Activated T-helper 1 cell treated with anti-CD3 and anti-CD28 coated beads, Interleukin-2, amount 50 U/mL, for 16 hours (primary cell): ENCODE measurements at places on chromosomes 7 and 10.

GRCh38 chr7:87083865-87084519, 24.5 kb upstream of the ELAPOR2 start:
- DNase-seq, result no peak

- no peak for DNase-seq
These were observed 374.6 kb downstream of the SUGCT start for GRCh38 chr7:40509287-40509996.

DNA sequence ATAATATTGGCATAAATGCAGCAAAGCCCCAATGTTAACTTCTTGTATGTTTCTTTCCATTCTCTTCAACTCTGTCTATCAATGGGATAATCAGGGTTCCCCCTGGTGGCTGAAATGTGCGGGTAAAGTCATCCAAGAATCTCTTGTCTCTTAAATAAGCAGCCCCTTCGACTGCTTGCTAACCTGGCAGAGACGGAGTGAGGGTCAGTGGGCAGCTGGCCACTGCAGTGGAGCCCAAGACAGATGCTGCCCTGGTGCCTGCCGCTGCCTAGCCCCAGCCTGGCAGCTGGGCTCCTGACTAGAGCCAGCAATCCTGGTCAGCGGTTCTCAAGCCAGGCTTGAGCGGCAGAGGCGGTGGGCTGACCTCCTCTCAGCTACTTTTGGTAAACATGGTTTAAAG, 248.9 kb downstream of the COBL start:
- DNase-seq, result peak; percentile 2

GRCh38 chr10:5964736-5965135, 12.6 kb downstream of the IL15RA start:
- DNase-seq, result no peak

GRCh38 chr7:158357898-158358821, 229.5 kb downstream of the PTPRN2 start:
- no peak for DNase-seq

DNA sequence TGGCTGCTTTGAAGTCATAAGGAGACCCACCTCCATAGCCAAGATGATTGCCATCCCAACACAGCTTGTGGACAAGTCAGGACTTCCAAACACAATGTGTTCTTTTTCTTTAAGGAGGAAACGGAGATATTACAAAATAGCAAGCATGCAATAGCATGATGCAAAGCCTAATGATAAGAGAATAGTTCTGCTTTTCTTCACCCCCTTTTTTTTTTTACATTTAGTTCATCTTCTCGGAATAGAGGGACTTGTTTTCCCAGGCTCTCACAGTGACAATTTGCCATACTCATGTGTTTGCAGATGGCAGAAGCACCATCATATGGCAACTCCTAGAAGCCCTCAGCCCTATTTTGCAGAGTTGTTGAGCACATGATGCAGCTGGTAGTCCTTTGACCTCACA, 119.8 kb downstream of the ITGB8 start:
- DNase-seq, result no peak

GRCh38 chr7:81234896-81235295, 316.0 kb upstream of the SEMA3C start:
- no peak for DNase-seq
